ENCODE measurements at places on chromosomes 7 and 10.

DNA sequence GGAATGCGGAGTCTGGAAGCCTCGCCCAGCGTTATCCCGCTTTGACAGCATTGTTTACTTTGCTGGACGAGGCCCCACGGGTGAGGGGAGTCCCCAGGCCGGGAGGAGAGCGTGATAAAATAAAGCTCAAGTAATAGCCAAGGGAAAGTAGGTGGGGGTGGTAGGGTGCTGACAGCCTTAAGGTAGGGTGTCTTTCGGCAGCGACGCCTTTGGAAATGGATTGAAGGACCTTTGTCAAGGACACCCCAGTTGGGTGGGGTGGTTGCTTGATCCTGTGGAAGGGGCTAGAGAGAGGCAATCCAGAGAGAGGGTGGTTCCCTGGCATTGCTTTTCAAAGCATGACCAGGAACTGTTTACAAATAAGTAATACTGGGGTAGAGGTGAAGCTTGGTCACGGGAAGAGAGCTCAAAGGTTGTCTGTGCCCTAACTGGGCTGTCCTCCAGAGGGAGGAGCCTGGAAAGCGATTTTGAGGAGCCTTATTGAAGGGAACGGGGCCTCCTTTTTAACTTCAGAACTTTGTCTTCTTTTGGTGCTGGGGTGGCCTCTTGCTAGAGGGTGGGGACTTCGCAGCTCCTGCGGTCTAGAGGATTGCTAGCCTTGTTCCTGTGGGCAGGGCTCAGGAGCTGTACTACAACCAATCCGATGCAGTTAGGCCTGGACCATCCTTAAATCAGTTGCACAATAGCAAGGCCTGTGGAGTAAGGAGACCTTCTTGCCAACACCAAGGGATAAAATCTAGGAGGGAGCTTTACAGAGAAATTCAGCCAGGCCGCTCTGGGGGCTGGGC is 1.3 kb downstream of the EIF4EBP2 start:
- no peak for DNase-seq

DNA sequence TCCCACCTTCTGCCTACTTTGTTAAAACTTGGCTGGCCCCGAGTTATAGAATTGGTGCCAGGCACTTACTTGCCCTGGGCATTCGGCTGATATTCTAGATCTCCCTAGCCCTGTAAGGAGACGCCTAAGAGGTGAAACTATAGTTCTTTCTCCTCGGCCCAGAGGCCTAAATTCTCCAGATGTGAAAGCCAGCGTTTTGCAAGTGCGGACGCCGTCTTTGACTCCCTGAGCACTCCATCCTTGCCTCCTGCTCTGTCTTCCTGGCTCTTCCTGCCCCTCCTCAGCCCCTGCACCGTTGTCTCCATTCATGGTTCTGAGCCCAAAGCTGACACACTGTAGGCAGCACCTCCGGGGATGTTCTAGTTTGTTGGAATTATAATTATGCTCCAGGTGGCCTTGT is 11.2 kb downstream of the SMKR1 start:
- DNase-seq, result no peak

DNA sequence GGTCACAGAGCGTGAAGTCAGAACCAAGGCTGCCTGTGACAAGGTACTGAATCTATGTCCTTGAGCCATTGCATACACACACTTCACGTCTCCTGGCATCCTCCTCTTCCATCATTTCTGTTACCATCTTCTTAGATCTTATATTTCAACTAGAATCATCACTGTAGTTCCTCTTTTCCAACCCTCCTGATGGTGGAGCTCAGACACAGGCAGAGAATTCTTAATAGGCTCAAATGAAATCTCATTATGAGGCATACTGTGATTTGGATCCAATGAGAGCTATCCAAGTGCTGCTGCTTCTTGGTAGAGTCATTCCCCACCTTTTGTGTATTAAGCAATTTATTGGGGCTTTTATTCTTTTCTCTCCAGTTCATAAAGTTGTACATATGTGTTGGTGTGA is 113.2 kb downstream of the CALCR start:
- peak; percentile 48 for DNase-seq

DNA sequence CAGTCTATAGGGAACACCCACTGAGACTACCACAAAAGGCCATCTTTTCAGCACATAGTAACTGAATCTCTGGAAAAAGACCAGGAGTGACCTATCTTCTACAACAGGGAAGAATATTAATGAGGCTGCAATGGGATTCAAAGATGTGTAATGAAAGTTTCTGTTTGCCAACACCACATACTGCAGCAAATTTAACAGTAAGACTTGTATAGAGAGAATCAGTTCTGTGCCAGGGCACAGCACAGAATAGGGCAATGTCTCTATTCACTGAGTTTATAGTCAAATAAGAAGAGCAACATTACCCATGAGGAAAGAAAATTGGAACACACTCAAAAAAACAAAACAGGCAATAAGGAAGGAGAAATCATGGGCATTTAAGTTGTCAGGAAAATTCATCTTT is 91.4 kb upstream of the PTN start:
- no peak for DNase-seq

DNA sequence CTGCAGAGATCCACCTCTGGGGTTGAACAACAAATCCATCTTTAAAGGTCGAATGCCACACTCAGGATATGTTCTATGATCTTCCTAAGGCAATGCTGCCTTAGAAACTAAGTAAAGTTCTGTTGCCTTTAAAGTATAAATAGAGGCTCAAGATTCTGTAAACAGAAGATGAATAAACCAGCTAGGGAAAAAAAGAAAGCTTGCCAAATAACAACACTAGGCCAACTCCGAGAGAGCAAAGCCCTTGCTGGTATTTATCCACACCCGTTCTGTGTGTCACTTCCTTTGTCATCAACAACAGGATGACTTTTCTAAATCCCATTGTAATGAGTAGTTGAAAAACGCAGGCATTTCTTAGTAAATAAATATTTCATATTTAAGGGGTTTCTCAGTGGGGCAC is 330.0 kb upstream of the GLI3 start:
- DNase-seq, result no peak

DNA sequence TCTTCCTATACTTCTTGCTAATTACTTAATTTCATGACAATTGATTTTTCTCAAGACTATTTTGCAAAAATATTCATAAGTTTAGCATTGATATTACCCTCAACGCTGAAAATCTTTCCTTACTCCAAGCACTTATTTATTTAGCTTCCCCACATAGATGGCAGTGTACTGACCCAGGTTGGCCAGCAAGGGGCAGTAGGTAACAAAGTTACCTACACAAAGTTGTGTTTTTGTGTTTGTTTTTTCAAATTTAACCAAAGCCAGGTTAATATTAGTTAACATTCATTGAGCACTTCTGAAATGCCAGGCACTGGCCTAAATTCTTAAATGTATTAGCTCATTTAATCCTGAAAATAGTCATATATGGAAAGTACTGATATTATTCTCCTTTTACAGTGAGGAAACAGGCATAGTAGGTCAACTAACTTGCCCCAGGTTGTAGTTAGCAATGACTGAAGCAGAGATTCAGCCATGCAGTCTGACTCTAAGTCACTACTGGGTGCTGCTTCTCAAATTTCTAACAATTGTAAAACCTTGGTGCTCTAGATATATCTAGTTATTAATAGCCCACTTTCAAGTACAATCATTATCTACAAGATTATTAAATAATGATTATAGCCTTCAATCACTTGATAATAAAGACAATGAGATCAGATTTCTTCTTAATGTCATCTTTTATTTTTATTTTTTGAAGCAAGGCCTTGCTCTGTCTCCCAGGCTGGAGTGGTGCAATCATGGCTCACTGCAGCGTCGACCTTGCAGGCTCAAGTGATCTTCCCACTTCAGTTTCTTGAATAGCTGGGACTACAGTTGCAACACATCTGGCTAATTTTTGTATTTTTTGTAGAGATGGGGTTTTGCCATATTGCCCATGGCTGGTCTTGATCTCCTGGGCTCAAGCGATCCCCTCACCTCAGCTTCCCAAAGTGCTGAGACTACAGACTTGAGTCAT is 5.8 kb upstream of the GGCT start:
- no peak for DNase-seq

- DNase-seq, result no peak
These were observed 363.6 kb downstream of the ANKRD30A start for GRCh38 chr10:37488792-37489657.

DNA sequence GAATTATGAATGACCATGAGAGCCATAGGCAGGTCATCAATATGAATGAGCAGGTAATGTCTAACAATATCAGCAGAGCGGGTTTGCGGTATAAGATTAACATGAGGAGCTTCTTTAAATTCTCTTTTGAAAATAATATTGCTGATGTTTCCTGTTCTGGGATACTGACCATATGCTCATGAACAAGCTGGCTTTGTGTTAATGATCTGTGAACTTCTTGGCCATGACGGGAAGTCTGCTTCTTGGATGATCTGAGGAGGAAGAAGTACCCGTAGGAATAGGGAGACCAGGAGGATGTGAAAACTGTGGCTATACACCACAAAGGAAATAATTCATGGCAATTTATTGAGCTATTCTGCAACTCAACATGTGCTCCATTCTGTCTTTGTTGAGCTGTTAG is 38.6 kb downstream of the ITGA8 start:
- DNase-seq, result no peak

- DNase-seq, result no peak
These were observed 413.5 kb upstream of the LRRN3 start for GRCh38 chr7:110677405-110677804.

GRCh38 chr10:50388181-50388580 is 136.9 kb upstream of the ASAH2 start:
- no peak for DNase-seq

GRCh38 chr10:68329506-68329861 is 2.4 kb upstream of the HNRNPH3 start:
- no peak for DNase-seq

- no peak for DNase-seq
These were observed 135.9 kb downstream of the PCDH15 start for GRCh38 chr10:54665095-54665494.

- DNase-seq, result no peak
These were observed 356.9 kb downstream of the PCDH15 start for GRCh38 chr10:54444170-54444569.

- no peak for DNase-seq
These were observed 31.2 kb downstream of the BMPER start for GRCh38 chr7:33936503-33936902.

DNA sequence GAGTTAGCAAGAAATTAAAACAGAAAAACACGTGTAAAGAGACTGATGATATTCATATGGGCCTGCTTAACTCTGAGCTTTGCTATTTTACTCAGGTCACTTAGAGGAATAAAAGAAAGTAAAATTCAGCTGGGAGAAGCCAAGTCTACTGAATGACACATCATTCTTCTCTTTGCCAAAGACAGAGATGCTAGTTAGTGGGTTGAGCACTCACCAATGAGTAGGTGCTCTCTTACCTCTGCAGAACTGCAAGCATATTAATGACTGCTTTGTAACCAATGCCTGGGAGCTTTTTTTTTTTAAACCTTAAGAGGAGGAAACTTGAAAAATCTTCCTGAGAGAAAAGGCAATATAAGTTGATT is 44.8 kb upstream of the BAMBI start:
- no peak for DNase-seq

- DNase-seq, result no peak
These were observed 39.6 kb downstream of the STARD3NL start for GRCh38 chr7:38217672-38218071.
